ENCODE measurements at places on chromosomes 7 and 10.

DNA sequence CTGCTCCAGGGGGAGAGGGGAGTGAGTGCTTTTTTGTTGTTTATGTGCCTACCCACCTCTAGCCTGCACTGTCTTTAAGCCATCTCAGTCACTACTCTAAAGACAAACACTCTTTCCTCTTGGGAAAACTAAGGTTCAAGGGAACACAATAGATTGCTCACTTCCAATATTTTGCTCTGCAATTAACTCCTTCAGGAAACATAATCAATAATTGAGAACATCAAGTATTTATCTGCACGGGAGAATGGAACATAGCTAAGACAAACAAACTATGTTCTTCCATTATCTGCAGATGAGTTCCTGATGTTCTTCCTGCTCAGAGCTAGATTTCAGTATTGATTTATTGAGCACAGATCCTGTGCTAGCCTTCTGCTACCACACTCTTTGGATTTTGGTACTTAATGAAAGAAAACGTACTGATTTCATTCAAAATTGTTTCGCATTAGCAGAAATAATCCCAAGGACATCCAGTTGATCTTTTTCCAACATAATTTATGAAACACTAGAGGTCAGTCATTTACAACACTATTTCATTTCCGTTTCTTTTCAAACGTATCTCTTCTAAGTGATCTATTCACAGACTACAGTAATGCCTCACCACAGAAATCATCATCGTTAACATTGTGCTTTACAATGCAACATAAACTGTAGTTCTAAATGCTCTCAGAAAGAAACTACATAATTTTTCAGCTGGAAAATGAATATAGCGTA is 8.3 kb downstream of the NEBL start:
- DNase-seq, result no peak

GRCh38 chr10:102626026-102626685 is 18.1 kb upstream of the TRIM8 start:
- DNase-seq, result peak; percentile 51

DNA sequence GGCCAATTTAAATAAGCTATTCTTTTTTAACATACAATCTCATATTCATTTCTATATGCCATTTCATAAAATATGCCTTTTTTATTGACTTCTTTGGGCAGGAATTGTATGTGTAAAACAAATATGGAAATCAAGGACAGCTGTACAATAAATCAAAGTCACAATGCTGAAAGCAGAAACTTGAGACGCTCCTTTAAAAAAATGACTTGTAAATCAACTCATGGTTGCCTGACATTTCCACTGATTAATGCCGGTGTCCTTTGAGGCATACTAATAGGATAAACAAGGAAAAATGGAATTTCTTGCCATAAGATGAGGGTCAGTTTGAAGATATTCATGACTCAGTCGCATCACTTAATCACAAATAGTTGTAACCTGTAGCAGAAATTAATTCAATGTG is 247.4 kb upstream of the TEX47 start:
- DNase-seq, result no peak

DNA sequence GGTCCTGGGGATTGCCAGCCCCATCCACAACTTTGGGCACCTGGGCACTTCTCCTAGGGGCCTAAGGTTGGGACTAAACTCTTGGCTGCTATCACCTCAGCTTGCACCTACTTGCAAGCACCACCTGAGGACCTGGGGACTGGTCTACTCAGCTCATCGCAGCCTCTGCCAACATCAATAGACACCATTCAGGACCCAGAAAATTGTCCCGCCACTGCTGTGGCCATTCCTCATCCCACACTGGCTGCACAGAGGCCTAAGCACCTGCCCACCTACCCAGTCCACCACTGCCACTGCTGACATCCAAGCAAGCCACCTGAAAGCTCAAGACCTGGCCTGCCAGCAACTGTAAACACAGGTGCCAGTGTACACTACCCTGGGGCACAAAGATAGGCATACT is 234.1 kb downstream of the STK31 start:
- no peak for DNase-seq

DNA sequence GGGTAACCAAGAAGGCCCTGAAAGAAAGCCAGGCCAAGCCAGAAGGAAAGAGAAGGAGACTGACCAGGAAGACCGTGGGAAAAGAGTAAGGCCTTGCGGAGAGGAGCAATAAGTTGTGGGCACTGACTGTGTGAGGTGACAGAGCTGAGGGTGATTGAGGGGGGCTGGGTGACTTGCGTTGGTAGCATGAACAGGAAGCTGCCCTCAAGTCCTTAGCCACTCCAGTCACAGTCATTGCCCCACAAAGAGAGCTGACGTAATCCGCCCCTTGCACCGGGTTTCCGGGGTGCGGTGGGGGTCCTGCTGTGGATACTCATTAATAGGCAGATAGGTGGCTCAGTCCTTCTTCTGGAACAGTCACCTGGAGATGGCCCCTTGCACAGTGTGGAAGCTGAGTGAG is 16.1 kb upstream of the DMBT1 start:
- no peak for DNase-seq

- no peak for DNase-seq
Measured at GRCh38 chr10:10685566-10685965, 332.1 kb upstream of the CELF2 start.

- no peak for DNase-seq
Measured at GRCh38 chr10:576130-576465, 113.4 kb downstream of the DIP2C start.

- DNase-seq, result no peak
Measured at GRCh38 chr10:114576132-114576487, 82.0 kb downstream of the ABLIM1 start.

DNA sequence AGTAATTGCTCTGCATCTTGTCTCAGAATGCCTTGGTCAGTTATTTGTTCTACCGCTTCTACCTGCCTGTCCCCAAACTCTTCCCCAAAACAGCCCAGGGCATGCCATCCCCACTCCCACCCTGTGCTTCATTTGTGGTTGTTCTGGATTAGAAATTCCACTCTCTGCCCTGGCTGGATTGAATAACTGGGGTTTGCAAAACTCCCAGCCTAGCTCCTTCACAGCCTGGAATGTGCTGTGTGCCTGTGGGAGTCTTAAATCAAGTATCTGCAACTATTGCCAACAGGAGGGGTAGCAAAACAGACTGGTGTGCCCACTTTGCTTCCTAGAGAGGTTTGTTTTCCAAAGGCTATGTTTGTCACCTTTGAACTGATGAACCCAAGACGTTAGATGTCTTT is 24.2 kb downstream of the TSPAN15 start:
- no peak for DNase-seq

- DNase-seq, result no peak
Measured at GRCh38 chr10:51707821-51708424, 8.5 kb upstream of the CSTF2T start.

DNA sequence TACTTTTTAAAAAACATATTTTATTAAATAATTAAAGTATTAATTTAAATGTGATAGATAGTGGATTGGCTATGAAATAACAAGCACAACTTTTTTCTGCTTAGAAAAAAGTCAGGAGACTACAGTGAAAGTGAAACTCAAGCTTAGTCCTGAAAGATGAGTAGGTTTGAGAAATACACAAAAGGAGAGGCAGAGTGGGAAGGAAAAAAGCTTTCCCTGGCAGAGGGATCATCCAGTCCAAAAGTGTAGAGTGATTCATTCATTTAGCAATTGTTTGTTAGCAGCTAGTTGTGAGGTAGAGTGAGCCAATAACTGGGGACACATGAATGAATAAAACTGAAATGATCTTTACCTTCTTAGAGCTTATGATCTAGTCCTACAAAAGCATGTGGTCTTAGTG is 93.5 kb downstream of the FOXP2 start:
- no peak for DNase-seq

DNA sequence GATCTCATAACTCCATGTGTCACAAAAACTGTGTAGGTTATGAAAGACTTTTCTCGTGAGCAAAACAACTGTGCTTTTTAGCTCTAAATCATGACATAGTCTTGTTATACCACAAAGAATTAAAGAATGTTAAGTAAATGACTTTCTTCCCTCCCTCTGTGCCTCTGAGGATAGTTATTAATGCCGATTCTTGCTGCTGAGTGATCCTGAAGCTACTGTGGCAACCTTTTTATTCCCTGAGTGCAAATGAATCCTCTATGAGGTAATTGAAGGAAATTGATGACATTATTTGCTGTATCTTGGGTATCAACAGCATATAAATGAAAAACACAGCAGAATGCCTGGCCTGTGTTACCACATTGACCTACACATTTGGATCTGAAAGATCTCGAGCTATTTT is 142.2 kb upstream of the HDAC9 start:
- no peak for DNase-seq

DNA sequence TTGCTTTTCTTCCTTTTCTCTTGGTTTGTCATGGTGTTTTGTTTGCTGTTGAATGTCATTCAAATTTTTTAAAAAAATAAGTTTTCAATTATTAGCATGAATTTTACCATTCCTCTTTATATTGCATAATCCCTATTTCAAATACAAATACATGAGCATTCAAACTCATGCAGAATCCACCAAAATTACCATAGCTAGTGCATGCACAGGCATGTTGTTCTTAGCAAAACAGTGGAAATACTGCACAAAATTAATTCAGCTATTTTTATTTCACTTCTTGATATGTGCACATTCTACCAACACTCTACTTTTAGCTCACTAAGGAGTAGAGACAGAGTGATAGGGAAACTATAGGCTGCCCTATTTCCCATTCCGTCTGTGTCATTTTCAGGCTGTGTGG is 670.1 kb upstream of the LRRN3 start:
- DNase-seq, result no peak

GRCh38 chr10:124911124-124912067 is 30.5 kb upstream of the ZRANB1 start:
- peak; percentile 15 for DNase-seq

DNA sequence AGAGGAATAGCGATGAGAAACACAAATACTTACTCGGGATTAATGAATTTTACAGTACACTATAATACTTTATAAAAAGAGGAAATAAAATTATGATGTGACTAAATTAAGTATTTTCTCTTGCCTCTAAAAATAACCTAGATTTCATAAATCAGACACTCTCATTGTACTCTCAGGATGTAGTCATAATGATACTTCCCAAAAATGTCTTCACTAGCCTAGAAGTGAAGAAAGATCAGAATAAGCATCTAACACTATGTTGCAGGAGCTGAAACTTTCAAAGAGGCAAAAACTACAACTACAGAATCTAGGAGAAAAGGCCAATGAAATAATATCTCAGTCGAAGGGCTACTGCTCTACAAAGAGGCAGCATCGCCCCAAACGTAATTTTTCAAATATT is 49.4 kb downstream of the DNAJC1 start:
- DNase-seq, result no peak
